ENCODE measurements at places on chromosomes 3 and 15. TPM values are rescaled to one million over a fixed set of nuclear protein-coding genes. Genes with fewer than 3 reads are reported as not detected.
A peak's percentile ranks its signal among the peaks of the same experiment; 100 is the strongest.

GRCh38 chr3:184663756-184664155 lies 48.1 kb downstream of the MAGEF1 start:
- DNase-seq, result peak; percentile 52

- peak; percentile 32 for DNase-seq
Observed at GRCh38 chr3:62529230-62529629, 155.9 kb upstream of the FEZF2 start.

DNA sequence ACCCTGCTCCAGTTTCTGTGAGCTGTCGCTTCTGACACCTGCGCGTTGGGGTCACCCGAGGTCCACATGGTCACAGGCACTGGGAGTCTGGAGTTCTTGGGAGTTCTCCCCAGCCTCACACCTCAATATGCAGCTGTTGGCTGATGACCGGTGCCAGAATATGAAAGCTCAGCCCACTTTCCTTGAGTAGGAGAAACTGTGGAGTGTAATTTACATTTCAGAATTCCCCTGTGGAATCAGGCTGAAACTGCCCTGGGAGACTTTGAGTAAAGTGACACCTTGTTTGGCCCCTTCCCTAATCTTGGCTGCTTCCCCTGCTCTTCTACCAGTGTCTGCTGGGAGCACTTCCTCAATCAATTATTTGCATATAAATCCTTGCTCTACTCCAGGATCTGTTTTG lies 255.9 kb downstream of the NFKBIZ start:
- DNase-seq, result no peak

GRCh38 chr15:57017024-57017423 lies 98.6 kb downstream of the TCF12 start:
- DNase-seq, result no peak

GRCh38 chr3:108538083-108538482 lies 27.7 kb upstream of the MYH15 start:
- DNase-seq, result no peak

DNA sequence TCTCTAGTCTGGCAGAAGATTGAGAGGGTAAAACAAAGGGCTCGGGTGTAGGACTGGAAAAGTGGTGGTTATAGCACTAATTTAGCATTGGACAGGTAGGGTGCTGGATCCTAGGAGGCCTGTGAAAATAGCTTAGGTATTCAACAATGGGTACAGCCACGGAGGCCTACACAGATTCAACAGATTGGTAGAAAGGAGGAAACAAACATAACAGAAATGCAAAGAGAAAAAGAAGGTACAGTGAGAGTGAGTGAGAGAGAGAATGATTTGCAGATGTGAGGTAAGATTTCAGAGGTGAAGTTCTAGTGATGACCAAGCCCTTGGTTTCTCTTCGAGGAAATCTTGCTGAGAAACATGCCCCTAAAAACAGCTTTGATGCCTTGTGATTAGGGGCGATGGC lies 37.9 kb downstream of the ADIPOQ start:
- no peak for DNase-seq

- no peak for DNase-seq
Observed at GRCh38 chr3:126348308-126348920, 8.8 kb downstream of the KLF15 start.

DNA sequence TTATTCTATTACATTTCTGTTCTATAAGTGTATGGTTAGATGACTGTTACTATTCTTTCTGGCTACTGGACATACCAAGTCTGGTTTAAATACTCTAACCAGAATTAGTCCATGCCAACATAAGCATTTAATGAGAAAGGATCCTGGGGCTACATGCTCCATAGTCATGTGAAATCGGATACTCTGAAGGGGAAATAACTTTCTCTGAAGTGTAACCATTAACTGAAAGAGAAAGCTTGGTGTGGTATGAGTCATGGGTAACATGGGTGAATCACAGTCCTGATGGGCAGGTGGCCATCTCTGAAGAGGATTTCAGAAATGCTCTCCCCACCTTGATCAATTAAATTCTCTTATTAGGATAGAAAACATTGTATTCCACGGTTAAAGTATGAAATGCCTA lies 69.4 kb downstream of the FHIT start:
- peak; percentile 83 for DNase-seq

GRCh38 chr3:5874931-5875341 lies 687.4 kb downstream of the EDEM1 start:
- no peak for DNase-seq

DNA sequence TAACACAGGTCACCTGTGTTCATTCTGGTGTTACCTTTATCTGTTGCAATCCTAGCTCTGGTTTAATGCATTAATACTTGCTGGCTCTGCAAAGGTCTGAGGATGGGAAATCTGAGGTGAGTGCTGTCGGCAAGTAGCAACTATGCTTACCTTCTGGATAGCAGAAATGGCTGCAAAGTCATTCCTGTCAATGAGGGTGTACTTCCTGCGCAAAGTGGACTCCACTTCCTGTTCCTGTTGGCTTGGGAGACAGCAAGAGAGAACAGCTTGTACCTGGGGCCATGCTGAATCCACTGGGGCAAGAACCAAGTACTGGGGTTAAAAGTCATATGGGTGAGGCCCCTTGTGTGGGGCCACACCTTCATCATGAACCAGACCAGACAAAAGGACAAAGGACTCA lies 37.3 kb downstream of the KIF9 start:
- DNase-seq, result no peak

- peak; percentile 25 for DNase-seq
Observed at GRCh38 chr15:39462691-39463090, 118.2 kb upstream of the THBS1 start.

CTDSPL gene
- 6.1 TPM for total RNA-seq

SPESP1 gene
- total RNA-seq, result not detected

LRRC34 gene
- 5.6 TPM for total RNA-seq

NIPA2 gene
- 123 TPM for total RNA-seq

ZDHHC19 gene
- not detected for total RNA-seq

Measured in Daoy (cell line).